Lower lobe of right lung (tissue), 2 donors: ENCODE measurements at places on chromosomes 16 and 17.

- no peak for DNase-seq
Observed at GRCh38 chr16:89172171-89172527, 601 bp downstream of the CDH15 start.

DNA sequence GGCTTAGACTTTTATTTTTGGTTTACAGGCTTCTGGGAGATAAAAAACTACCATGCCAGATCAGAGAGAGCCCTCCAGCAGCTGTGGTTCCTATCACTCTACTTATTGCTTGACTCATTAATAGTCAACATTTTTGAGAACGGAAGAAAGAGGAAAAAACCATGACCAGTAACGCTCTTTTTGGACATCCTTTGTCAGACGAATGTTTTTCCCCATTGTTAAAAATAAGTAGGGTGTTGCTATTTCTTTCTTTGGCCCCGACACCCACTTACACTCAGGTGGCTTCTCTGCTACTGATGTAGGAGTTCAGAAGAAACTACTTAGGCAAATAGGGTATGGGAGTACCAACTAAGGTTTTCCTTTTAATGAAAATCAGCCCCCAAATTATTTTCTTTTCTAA, 27.5 kb downstream of the TVP23A start:
- DNase-seq = no peak

GRCh38 chr17:82050152-82050760, 1.4 kb downstream of the RFNG start:
- DNase-seq = no peak

- DNase-seq = peak; percentile 73
Observed at GRCh38 chr16:1770328-1771187, 785 bp downstream of the NME3 start.

DNA sequence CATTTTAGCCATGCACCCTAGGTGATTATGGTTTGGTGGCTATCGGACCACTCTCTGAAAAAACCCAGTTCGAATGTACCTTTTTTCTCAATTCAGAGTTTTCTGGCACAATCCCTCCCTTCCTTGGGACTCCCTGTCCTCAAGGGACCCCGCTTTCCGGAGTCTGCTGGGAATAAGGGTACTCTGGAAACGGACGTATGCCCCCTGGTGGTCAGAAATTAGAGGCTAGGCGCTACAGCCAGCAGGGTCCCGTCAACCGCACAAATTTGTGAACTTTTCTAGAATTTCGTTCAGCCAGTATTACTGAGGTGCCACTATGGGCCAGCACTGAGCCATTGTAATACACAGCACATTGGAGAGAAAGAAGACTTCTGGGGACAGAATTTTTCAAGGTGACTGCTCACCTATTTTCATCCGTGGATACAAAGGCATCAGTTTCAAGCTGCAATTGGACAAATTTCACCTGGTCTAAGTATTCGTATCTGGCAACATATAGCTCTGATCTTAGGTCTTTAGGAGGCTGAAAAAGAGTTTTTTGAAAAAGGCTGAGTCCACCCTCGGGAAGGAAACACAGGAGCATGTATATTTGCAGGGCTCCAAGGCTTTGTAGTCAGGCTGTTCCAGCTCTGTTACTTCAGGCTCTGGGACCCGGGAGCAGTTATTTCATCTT, 27.1 kb upstream of the CRYBA1 start:
- peak; percentile 72 for DNase-seq
